Stimulated activated CD4-positive, alpha-beta T cell treated with anti-CD3 and anti-CD28 coated beads, Interleukin-1b, Interleukin-23, amount 100 ng/mL, for 24 hours (primary cell): ENCODE measurements at places on chromosomes 11 and 22.

- no peak for DNase-seq
Observed at GRCh38 chr11:102427068-102427467, 25.5 kb downstream of the TMEM123 start.

- no peak for DNase-seq
Observed at GRCh38 chr22:31425331-31426050, 26.1 kb downstream of the DRG1 start.

- DNase-seq, result no peak
Observed at GRCh38 chr11:126718276-126718675, 282.3 kb downstream of the KIRREL3 start.

DNA sequence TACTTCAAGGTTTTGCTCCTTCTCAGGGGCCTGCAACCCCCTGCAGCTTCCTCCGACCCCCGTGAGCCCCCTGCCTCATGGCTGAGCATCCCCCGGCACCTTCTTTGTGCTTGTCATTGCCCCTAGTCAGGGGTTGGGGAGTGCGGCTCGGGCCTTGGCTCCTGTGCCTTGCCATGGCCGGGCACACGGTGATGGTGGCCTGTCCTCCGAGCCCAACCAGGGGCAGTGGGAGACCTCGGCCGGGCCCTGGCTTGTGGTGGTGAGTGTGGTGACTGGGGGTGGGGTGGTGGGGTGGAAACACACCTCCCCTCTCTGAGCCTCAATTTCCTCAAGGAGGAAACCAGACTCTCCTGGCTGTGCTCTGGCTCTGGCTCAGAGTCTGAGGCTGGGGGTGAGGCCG, 1.5 kb upstream of the MRGPRG start:
- no peak for DNase-seq

- no peak for DNase-seq
Observed at GRCh38 chr22:49062155-49062801, 765.4 kb downstream of the BRD1 start.

DNA sequence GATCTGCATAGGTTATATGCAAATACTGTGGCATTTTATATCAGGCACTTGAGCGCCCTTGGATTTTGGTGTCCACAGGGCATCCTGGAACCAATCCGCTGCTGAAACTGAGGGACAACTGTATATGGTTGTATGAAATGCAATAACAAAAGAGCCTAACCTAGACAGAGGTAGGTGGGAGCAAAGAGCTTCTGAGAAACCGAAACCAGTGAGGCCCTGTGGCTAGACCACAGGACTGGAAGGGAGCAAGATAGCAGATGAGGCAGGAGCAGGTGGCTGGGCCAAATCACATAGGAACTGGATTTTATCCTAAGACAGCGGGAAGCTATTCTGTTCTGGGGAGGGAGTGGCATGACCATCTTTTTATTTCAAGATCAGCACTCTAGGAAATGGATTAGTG, 30.1 kb downstream of the RCN1 start:
- DNase-seq, result no peak

GRCh38 chr11:93540337-93540736, 2.9 kb downstream of the SMCO4 start:
- DNase-seq, result no peak

- DNase-seq, result no peak
Observed at GRCh38 chr11:32110795-32111194, 19.9 kb downstream of the RCN1 start.

- DNase-seq, result no peak
Observed at GRCh38 chr11:123694551-123694950, 40.1 kb upstream of the SCN3B start.

DNA sequence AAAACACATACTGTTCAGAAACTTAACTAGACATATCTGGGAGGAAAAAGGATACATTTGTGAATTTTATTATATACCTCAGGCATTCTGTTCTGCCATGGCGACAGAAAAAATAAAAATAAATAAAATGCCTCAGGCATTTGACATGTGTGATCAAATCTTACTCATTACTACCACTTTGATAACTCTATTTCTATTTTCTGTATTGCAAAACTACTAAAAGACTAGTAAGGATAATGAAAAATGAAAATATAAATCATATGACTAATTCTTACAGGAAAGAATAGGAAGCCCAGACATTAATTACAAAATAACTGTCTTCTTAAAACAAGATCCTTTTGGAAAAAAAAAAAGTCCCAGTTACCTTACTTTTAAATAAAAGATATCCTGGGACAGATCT, 5.3 kb downstream of the PICALM start:
- no peak for DNase-seq

DNA sequence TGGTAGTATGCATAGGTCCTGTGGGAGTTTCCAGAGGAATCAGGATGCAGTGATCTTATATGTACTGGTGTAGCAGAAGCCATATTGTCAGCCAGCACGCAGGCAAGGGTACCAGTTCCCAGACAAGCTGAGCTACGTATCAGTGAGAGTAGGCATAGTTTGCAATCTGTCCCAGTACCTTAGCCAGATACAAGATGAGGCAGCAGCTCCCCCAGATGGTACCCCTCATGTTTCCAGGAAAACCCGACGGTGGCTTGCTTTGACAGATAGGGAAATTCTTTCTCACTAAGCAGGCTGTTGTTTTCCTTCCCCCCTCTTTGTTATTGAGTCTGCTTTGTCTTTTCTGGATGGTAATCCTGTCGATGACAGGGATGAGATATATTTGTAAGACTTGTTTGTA, 109.7 kb upstream of the RRM1 start:
- no peak for DNase-seq

DNA sequence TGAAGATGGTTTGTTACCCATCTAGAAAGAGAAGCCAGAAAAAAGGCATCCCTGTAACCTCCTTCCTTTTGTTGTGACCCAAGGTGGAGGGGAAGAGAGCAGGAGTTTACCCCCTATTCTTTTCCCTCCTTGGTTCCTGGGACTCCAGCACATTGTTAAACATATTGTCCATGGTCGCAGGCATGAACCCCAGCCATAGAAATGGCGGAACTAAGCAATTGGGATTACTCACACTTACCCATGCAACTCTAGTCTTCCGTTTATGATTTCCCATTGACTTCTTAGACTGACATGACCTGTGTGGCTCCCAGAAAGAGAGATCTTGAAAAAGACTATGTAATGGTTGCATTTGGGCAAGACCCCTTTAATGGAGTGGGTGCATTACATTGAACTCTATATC, 45.4 kb downstream of the OR4C46 start:
- no peak for DNase-seq

- no peak for DNase-seq
Observed at GRCh38 chr22:48424201-48424627, 1403.5 kb downstream of the BRD1 start.

DNA sequence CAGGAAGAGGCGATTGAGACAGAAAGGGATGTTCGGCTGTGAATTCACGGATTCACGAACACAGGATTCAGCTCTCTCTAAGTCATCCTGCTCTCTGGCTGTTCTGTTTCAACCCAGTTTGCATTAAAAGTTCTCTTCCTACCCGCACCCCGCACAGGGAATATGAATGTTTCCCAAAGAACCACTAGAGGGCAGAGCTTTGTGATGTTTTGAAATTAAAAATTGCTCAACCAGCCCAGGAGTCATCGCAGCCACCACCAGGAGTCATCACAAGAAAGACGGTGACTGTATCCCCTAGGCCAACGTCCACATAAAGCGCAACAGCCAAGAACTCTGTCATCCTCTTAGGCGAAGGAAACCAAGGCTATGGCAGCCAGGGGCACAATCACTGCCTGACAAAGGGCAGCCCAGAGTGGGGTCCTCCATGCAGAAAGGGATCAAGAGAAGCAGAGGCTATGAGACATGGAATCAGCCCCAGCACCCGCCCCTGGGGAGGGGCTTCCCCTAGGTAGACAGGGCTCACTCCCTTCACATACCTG, 122.4 kb downstream of the WT1 start:
- DNase-seq, result no peak

- no peak for DNase-seq
Observed at GRCh38 chr11:65525546-65526480, 930 bp downstream of the SCYL1 start.

DNA sequence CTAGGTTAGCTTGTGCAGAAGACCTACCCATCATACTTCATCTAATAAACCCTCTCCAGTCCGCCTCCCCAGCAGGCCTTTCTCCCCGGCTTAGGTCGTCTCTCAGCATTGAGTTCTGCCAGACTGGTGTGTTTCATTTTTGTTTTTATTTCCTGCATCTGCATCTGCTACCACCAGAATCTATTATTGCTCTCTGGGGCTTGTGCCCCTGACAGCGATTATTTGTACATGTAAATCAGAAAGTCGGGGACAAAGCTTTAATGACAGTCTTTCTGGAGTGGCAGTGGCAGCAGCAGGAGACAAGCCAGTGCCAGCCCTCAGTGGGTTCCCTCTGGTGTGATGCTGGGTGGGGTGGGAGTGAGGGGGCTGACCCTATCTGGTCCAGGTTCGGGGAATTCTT, 127.5 kb downstream of the PKNOX2 start:
- DNase-seq, result no peak

DNA sequence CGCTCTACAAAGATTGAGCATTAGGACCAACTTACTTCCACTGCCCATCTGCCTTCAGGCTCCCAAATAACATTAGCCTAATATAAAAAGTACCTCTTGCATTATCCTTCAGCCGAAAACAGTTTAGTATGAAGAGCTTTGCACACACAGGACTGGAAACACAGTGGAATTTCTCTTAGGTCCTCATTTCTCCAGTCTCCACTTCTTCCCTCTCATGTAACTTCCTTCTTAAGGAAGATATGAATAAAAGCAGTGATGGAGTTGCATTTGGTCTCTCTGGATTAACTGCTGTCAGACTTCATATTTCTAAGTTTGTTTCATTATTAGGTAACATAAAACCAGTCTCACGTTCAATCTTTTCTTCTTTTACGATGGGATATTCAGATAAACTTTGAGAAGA, 5.6 kb upstream of the MPEG1 start:
- DNase-seq, result no peak

GRCh38 chr11:213111-213510, 5.6 kb downstream of the RIC8A start:
- DNase-seq, result no peak

- DNase-seq, result no peak
Observed at GRCh38 chr11:27200779-27201453, 160.3 kb downstream of the BBOX1 start.

DNA sequence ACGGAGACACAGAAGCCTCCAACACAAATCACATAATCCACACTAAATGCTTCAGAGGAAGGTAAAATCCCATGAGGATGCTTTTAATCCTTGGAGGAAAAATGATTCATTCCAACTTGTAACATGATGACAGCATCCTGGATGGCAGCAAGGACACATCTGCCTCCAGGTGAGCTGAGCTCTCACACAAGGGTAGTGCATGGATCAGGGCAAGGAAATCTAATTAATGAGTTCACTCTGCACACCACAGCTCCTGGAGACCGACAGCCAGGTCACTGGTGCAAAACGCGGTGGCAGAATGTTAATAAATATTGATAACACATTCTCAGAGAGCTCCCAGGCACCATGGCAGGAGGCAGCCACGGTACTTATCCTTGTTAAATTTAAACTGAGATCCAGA, 40.3 kb upstream of the CYP2D6 start:
- DNase-seq, result no peak

DNA sequence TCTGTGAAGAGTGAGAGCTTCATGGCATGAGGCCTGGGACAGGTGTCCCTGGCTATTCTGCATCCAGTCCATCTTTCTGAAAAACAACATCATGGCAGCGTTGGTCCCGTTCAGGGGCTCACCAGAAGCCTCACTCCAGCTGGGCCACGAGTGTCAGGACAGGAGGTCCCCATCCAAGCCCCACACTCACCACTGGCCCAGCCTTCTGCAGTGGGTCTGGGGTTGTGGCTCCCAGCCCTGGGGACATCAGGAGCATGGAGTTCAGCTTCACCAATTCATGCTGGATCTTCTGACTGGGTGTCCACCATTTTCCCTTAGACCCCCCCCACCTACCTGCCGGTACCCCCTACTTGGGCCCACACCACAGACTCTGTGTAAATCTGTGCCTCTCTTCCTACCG, 400.3 kb downstream of the BRD1 start:
- DNase-seq, result no peak

GRCh38 chr22:20065896-20066616, 14.0 kb upstream of the DGCR8 start:
- no peak for DNase-seq

DNA sequence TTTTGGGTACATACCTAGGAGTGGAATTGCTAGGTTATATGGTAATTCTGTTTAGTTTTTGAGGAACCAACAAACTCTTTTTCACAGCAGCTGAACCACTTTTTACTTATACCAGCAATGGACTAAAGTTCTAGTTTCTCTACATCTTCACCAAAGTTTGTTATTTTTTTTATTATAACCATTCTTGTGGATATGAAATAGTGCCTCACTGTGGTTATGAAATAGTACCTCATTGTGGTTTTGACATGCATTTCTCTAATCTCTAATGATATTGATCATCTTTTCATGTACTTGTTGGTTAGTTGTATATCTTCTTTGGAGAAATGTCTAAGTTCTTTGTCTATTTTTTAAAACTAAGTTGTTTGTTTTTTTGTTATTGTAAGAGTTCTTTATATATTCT, 27.2 kb downstream of the STIM1 start:
- DNase-seq, result no peak

DNA sequence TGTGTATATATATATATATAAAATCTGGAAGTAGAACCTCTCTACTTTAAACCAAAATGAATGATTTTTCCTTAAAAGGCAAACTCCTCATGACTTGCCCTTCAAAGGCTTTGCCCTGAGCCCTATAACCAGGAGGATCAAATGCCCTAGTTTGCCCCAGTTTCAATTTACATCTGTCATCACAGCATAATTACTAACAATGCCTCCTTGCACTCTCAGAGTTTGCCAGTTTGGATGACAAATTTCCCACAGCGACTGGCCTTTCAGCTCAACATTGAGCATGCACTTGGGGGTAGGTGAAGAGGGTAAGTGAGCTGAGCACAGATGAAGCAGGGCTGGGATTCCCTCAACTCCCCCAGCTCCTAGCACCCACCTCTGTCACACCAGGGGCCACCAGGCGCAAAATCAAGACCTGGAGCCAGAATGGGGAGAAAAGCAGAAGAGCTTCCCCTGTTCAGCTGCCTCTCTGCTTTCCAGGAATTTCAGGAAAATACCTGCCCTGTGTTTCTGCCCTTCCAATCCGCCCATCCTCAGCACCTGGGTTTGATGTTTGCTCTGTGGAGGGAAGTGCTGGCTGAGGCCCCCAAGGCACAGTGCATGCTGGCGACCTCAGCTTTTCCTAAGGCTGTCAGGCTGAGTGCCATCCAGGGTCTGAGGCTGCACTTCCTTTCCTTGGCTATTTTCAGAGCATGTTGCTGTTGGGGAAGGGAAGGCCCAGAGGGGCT, 67.5 kb downstream of the ADAMTS15 start:
- DNase-seq, result no peak

- no peak for DNase-seq
Observed at GRCh38 chr22:29700900-29701154, 19.0 kb upstream of the CABP7 start.

DNA sequence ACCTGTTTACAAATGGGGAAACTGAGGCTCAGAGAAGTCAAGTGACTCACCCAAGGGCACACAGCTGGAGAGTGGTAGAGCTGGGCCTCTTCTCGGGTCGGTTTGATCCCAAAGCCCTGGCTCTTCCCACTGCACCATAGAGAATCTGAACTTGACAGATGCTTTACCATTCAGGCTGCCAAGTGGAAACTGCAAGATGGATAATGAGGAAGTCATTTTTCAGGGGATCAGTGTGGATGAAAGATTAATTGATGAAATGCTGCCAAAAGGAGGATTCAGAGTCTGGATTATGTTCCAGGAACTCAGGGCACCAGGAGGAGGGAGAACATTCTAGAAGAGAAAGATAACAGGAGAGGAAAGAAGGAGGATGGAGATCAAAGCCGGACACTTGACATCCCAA, 185.9 kb upstream of the ZBED5 start:
- no peak for DNase-seq
